CD4-positive, alpha-beta T cell treated with Interferon alpha-2 for 1 hour (primary cell): ENCODE measurements at places on chromosomes 16 and 17.

- no peak for DNase-seq
Measured at GRCh38 chr16:64211331-64211730, 910.5 kb downstream of the CDH11 start.

GRCh38 chr16:59783191-59783590 is 1049.1 kb upstream of the GOT2 start:
- no peak for DNase-seq

GRCh38 chr17:46738544-46738943 is 79.9 kb downstream of the WNT3 start:
- no peak for DNase-seq

GRCh38 chr17:45293413-45294211 is 23.2 kb downstream of the MAP3K14 start:
- DNase-seq: no peak

- DNase-seq: peak; percentile 42
Measured at GRCh38 chr17:36550491-36551417, 6.0 kb downstream of the GGNBP2 start.

- no peak for DNase-seq
Measured at GRCh38 chr16:3767333-3767986, 50.1 kb upstream of the TRAP1 start.

DNA sequence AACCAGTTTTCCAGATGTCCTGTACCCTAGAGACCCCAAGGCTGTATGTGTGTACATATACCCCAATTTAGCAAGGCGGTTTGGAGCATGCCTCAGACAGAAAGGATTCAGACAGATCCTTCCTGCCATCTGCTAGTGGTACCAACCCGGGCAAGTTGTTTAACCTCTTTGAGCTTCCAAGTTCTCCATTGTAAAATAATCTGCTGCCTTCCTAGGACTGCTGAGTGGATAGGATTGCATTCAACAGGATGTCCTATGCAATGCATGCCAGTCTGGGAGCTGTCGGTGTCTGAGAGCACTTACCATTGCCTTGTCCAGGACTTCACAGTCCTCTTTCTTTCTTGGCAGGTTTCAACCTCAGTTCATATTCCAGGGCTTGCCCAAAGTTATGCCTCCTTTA is 1.9 kb downstream of the CDH13 start:
- no peak for DNase-seq

DNA sequence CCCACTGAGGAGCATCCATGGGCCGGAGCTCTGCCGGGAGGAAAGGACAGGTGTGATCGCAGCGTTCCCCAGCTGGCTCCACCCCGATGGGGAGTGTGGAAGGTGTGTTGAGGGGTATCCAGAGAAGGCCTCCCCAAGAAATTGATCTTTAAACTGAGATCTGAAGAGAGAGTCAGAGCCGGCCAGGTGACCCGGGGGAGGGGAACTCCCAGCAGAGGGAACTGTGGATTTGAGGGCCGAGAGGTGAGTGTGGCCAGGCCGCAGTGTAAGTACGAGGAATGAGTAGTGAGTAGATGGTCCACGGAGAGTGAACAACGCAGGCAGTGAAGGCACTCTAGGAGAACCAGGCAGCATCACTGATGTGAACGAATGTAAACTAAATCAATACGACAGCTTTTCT is 80.2 kb downstream of the RPTOR start:
- DNase-seq: no peak

- no peak for DNase-seq
Measured at GRCh38 chr16:72468582-72468981, 296.6 kb upstream of the PMFBP1 start.

DNA sequence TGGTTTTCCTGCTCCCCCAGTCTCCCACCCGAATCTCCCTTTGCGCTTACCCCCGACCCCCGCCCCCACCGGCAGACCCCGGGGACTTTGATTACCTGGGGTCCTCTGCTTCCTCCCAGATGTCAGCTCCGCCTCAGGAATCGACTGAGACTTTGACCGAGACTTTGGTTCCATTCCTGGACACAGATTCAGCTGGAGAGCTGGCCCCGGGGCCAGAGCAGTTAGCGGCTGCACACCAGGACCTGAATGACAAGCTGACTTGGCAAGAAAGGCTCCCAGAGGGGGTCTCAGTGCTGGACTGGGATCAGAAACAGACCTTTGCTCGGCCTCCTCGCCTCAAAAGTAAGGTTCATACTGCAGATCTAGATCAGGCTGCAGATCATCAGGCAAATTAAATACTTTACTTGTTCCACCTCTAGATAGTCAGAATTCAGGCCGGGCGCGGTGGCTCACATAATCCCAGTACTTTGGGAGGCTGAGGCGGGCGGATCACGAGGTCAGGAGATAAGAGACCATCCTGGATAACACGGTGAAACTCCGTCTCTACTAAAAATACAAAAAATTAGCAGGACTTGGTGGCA is 60.3 kb upstream of the FBXO47 start:
- DNase-seq: no peak
